ENCODE measurements at places on chromosomes 2 and 18.
A peak's percentile ranks its signal among the peaks of the same experiment; 100 is the strongest.

DNA sequence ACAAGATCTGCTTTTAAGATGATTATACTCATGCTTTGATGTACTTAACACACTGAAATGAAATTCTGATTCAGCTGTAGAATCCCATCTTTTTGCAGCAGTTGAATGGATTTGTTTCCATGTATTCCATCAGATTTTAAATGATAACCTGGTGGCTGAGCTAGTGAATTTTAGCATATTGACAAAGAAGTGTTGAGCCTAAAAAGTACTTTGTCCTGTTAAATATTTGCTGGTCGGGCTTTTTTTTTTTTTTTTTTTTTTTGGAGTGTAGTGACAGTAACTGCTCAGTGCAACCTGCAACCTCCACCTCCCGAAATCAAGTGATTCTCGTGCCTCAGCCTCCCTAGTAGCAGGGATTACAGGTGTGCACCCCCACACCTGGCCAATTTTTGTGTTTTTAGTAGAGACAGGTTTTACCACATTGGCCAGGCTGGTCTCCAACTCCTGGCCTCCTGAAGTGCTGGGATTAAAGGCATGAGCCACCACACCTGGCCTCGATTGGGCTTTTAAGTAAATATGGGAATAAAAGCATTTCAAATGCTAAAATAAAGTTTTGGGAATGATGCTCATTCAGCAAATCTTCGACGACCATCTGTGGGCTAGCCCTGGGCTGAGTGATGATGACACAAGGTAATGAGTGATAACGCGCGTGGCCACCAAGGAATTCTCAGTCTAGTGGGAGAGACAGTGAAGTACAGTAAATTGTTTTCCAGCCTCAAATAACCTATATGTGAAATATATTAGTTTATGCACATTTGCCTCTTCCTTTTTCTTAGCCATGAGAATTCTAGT lies 2.2 kb downstream of the ELP2 start:
- no peak for DNase-seq

DNA sequence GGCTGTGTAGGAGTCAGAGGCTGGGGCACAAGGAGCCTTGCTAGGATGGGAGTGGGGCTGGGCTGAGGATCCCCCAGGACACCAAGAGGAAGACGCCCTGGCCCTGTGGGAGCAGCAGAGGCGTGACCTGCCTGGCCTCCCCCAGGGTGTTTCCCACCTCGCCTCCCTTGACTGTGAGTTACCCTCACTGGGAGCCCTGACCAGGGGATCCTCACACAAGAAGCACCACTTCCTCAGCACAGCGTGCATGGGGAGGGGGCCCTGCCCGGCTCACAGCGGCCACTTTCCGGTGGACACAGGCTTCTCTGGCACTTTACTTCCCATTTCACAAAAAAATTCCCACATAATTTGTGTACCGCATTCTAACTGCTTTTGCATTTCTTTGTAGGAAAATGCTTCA lies 187.7 kb downstream of the EIPR1 start:
- no peak for DNase-seq

DNA sequence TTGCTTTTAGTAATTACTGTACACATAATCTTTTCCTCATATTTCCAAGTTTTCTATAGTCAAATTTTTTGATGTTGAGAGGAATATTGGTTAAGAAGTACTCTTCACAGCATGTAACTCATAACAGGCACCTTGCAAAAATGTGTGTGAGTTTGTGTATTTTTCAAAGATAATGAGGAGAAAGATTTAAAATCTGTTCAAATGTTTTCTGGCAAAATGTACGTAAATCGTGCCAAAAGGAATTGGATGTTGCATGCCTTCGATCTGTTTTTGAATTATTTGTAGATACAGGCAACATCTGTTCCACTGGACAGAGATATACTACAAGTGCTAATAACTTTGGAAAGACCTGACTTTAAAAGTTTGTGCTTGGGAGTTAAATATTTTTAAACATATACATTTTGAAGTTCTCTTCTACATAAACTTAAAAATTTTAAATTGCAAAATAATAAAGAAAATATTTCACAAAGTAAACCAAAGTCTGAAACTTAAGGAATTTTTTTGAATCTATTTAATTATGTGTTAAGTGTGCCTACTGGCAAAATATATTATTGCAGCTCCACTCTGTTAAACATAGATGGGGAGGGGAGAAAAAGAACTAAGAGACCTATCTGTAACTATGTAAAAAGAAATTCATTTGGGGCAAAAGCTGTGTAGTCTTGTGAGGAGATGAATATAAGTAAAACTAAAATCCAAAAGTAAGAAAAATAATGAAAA lies 133.5 kb upstream of the UBE2E3 start:
- no peak for DNase-seq

DNA sequence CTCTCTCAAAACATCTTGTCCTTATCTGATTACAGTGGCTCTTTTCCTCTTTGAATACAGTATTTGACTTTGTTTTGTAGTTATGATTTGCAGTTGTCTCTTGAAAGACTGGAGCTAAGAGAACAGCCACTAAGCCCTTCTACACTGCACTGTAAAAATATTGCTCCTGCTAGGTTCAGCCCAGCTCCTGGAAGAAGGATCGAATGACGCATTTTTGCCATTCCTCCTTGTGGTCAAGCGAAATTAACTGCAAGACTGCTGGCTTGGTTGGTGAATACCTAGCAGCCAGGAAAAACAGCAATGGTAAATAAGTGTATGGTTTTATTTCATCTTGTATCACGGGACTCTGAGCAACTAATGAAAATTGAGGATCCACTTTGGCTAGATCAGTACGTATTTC lies 407.8 kb upstream of the CDH2 start:
- no peak for DNase-seq

DNA sequence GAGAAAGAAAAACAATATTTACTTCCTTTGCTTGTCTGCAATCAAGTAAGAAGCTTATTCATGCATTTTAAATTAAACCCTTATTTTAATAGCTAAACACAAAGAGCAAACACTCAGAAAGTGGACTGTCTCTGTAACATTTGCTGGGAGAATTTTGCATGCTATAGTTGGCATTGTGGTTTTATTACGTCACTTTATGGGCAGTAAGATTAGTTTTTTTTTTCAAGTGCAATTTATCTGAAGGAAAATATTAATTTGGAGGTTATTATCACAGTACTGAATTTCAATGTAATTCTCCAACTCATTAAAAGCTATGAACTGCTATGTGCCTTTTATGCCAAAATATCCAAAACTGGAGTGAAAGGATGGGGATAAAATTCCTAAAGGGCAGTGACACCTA lies 103.3 kb downstream of the TMEFF2 start:
- no peak for DNase-seq

GRCh38 chr18:23634692-23635091 lies 28.0 kb downstream of the ANKRD29 start:
- DNase-seq = no peak

GRCh38 chr18:42412281-42412680 lies 457.2 kb downstream of the PIK3C3 start:
- no peak for DNase-seq

- peak; percentile 17 for DNase-seq
These were observed 112.9 kb upstream of the ATP8B1 start for GRCh38 chr18:57915865-57916582.

DNA sequence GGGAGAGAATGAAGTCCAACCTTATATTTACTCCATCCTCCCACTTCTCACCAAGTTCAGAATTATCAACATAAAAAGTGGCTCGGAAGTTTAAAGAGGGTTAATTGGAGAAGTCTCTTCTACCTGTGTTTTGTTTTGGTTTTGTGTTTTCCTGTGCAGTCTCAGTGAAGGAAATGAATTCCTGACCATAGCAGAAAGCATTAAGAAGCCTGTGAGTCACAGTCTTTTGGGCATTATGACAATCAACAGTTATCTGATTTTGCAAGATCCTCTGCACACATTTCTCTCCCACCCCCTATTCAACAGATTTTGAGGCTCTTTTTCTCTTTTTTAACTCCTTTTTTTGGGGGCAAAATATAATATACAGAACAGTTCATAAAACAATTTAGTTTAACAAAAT lies 8.6 kb upstream of the RPL37A start:
- DNase-seq = no peak

GRCh38 chr2:36411962-36412444 lies 56.4 kb downstream of the CRIM1 start:
- no peak for DNase-seq

- DNase-seq = no peak
These were observed 197.0 kb downstream of the STK39 start for GRCh38 chr2:168050377-168050776.

DNA sequence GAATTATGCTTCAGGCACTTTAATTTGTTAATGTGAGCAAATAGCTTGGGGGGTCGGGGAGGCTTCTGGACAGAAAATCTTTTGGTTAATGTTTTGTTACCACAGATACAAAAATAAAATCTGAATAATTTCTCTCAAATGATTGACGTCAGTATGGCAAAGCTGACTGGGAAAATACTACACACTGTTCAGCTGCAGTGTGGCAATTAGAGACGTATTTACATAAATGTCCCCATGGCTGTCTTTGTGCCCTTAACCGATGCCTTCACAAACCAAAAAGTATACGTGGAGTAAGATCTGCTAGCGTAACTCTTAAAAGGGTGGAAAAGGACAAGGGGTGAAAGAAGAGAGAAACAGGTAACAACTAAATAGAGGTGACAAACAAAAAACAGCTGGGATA lies 83.4 kb downstream of the ACTR2 start:
- DNase-seq = no peak

Measured in activated CD4-positive, alpha-beta T cell treated with anti-CD3 and anti-CD28 coated beads, Interleukin-2, Interleukin-4, amounts not matched to agents 100 ng/mL and 50 ng/mL, durations not matched to agents 16 hours and 8 hours (primary cell).